Kidney glomerular epithelial cell (primary cell): ENCODE measurements at places on chromosomes 16 and 17.

- DNase-seq, result no peak
Observed at GRCh38 chr17:17703140-17703919, 22.1 kb downstream of the RAI1 start.

- DNase-seq, result no peak
Observed at GRCh38 chr17:82217530-82218204, 5.0 kb upstream of the CCDC57 start.

DNA sequence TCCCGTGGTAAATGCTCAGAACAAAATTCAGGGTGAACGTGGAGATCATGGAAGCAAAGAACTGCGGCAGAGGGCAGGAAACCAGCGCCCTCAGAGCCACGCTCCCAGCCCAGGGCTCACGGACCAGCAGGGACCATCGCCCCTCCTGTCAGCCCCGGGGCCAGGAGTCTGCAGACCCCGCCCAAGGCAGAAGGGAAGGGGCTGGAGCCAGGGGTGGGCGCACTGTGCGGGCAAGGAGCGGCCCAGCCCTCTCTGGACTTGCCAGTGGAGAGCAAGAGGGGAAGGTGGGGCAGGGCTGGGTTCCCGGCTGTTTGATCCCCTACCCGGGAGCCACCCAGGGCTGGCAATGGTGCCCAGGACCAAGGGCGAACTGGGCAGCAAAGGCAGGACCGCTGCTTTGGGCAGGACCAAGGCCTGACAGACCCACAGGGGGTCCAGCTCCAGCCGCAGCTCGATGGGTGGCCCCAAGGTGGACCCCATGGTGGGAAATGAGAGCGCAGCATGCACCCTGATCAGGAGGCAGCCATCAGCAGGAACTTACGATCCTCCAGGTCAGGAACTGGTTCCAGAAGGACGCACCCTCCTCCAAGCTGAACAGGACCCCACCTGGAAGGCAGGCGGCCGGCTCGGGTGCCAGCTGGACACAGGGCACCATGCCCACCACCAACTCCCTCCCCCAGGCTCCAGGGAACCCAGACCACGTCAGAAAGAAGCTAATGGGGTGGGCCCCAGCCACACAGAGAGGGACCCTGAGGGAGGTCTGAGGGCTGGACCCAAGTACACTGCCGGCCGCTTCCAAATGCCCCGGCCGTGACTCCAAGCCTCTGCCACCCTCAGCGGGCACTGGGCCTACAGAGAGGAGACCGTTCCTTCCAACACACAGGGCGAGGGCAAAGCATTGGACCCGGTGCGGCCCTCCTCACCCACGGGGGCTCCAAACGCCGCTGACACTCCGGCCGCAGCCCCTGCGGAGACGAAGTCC is 11.1 kb upstream of the CCDC154 start:
- no peak for DNase-seq

- peak; percentile 76 for DNase-seq
Observed at GRCh38 chr17:73292031-73292531, 19.7 kb downstream of the CDC42EP4 start.
